ENCODE measurements at places on chromosomes 13 and 19.

- DNase-seq, result no peak
Measured at GRCh38 chr19:33902802-33903488, 106.3 kb downstream of the KCTD15 start.

DNA sequence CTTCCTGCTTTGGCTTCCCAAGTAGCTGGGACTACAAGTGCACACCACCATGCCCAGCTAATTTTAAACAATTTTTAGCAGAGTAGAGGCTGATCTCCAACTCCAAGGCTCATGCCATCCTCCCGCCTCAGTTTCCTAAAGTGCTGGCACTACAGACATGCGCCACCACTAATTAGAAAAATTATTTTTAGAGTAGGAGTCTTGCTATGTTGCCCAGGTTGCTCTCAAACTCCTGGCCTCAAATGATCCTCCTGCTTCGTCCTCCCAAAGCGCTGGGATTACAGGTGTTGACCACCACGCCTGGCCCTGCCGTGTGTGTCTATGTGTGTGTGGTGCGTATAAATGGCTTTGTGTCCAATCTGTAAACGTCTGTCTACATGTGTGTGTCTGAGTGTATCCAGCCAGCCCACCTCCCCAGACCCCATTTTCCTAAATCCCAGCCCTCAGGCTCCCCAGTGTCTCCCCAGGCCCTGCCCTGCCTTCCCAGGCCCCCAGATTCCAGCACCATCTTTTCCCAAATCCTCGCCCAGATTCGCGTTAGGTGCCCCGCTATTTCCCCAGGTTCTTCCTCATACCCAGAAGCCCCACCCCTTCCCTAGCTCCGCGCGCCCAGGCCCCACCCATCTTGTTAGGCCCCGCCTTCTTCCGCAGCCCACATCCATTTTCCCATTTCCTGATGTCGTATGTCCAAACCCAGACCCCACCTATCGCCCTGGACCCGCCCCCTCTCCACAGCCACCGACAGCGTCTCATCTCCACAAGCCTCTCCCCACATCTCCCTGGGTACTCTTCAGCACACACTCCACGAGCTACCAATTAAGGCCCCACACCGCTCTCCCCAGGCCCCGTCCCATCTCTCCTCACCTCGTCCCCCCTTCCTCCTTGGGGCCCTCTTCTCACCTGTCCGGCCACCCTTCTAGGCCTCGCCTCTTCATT is 24.9 kb downstream of the SLC8A2 start:
- DNase-seq, result peak; percentile 53

- no peak for DNase-seq
Measured at GRCh38 chr19:55273978-55274707, 5.8 kb downstream of the HSPBP1 start.

DNA sequence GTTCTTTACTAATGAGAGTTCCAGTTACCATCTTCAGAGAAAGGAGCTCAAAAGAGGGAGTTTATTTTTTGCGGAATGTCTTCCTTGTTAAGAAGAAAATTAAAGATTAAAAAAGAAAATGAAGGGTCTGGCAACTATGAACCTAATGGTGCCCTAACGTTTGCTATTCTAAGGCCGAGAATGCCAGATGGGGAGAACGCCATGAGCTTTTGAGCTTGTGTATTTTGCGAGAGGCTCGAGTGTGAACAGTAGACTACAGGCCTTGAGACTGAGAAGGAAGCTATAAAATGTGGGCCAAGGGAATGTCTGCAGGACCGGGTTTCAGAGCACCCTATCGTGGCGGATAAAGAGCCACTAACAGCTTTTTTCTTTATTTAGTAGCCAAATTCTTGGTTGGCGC is 6.7 kb downstream of the FGF14 start:
- DNase-seq, result no peak

GRCh38 chr19:29371251-29372090 is 154.3 kb upstream of the VSTM2B start:
- no peak for DNase-seq

GRCh38 chr19:56218961-56219360 is 16.9 kb downstream of the ZSCAN5C start:
- no peak for DNase-seq

- DNase-seq, result no peak
Measured at GRCh38 chr13:93771227-93771626, 544.6 kb downstream of the GPC6 start.

Data from mesothelial cell of epicardium (in vitro differentiated cells).